Stimulated activated CD8-positive, alpha-beta memory T cell treated with anti-CD3 and anti-CD28 coated beads, Interleukin-4, amount 100 ng/mL, for 48 hours (primary cell): ENCODE measurements at places on chromosomes 5 and 9.

GRCh38 chr9:74443036-74443750 is 53.9 kb upstream of the RORB start:
- DNase-seq: no peak

- no peak for DNase-seq
Observed at GRCh38 chr5:177329883-177330282, 18.2 kb upstream of the MXD3 start.

GRCh38 chr5:159411115-159411514 is 80.8 kb upstream of the IL12B start:
- DNase-seq: no peak

DNA sequence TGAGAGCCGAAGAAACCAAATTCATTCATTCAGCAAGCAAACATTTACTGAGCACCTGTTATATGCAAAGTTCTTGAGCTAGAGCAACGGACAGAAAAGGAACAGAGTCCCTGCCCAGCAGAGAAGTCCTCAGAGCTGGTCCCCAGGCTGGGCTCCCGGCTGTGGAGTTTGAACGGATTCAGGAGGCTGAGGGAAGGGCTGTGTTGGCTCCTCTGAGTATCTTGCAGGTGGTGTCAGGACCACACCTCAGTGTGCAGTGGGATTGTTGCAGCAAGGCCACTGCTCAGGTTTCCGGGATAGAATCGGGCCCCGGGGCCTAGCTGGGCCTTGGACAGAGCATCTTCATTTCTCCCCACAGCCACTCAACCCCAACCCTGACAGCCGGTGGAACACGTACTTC is 5.1 kb downstream of the TBC1D13 start:
- no peak for DNase-seq

- DNase-seq: no peak
Observed at GRCh38 chr9:111952559-111952958, 55.9 kb downstream of the UGCG start.

DNA sequence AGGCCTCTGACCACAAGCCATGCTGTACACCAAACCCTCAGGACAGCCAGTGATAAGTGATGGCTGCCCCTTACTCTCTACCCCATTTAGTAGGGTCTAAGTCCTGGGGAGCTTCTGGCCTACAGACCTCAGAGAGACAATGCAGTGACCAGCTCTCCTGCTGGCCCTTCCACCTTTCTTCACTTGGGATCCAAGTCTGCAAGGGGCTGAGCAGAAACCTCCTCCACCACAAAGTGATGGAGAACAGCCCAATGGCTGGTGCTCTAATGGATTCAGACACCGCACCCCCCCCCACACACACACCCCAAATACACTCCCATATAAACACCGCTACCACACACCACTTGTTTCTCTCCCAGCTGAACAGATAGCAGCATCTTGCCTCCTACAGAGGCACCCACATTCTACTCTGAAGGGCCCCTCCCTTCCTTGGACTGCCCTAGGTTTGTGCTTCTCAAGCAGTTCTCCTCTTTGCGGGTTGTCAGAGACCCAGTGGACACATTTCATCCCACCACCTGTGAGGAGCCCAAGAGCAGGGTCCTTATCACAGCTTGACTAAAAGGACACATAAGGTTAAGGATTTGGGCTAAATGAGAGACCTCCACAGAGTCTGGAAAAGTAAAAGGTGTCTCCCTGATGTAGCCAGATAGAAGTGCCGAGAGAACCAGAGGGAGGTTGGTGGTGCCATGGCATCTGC is 1.3 kb upstream of the PDLIM4 start:
- DNase-seq: peak; percentile 18

DNA sequence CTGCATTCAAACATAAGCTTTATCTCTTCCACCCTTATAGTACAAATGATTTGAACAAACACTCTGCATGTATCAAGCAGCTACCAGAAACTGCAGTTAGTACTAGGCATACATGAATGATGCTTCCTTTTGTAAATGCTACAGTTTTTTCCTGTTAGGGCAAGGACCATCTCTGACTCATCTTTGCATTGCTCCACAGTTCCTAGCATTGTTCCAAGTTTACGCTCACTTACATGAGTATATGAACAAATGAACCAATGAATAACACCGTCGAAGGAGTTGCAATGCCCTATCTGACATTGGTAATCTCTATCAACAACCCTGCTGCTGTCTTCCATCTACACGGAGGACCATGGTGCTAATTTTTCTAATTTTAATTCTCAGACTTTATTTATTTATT is 2.1 kb upstream of the ALDH7A1 start:
- DNase-seq: no peak

GRCh38 chr5:9833871-9834270 is 203.7 kb upstream of the TAS2R1 start:
- DNase-seq: no peak

DNA sequence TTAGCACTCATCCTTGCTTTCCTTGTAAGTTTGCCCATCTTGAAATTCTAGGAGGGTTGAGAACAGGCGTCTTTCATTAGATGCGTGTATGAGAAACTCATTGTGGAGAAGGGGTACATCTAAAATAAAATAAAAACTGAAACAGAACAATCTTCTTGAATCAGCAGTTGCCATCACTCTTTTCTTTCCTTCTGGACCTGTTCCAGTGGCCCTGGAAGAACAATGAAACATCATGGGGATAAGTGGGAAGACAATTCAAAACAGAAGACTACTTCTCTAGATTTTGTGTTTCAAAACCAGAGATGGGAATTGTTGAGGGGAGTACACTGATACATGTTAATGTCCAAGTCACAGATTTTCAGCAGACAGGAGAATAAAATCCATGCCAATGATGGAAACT is 59.9 kb downstream of the SLC1A3 start:
- DNase-seq: no peak

DNA sequence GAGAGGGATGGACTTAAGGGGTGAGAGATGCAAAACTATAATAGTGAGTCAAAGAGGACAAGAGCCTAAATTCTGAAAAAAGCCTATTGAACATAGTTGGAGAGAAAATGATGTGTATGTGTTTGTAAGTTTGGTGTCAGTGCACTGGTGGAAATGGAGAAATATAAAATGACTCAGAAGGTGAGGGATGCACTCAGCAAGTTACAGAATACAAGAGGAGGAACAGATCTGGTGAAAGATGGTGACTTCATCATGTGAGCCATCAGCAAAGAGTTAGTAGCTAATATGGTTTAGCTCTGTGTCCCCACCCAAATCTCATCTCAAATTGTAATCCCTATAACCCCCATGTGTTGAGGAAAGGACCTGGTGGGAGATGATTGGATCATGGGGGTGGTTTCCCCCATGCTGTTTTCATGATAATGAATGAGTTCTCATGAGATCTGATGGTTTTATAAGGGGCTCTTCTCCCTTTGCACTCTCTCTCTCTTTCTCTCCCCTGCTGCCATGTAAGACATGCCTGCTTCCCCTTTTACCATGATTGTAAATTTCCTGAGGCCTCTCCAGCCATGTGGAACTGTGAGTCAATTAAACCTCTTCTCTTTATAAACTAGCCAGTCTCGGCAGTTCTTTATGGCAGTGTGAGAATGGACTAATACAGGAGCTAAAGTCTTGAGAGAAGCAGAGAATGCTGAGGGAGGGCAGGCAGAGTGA is 30.4 kb upstream of the FYB1 start:
- no peak for DNase-seq

- peak; percentile 27 for DNase-seq
Observed at GRCh38 chr5:58786711-58787303, 203.9 kb downstream of the RAB3C start.

GRCh38 chr9:4506490-4506889 is 16.2 kb downstream of the SLC1A1 start:
- DNase-seq: no peak

- DNase-seq: no peak
Observed at GRCh38 chr9:11064909-11065308, 452.1 kb upstream of the PTPRD start.

- DNase-seq: no peak
Observed at GRCh38 chr9:4550777-4551484, 60.7 kb downstream of the SLC1A1 start.

- DNase-seq: no peak
Observed at GRCh38 chr9:120402741-120403542, 177.0 kb downstream of the CDK5RAP2 start.

DNA sequence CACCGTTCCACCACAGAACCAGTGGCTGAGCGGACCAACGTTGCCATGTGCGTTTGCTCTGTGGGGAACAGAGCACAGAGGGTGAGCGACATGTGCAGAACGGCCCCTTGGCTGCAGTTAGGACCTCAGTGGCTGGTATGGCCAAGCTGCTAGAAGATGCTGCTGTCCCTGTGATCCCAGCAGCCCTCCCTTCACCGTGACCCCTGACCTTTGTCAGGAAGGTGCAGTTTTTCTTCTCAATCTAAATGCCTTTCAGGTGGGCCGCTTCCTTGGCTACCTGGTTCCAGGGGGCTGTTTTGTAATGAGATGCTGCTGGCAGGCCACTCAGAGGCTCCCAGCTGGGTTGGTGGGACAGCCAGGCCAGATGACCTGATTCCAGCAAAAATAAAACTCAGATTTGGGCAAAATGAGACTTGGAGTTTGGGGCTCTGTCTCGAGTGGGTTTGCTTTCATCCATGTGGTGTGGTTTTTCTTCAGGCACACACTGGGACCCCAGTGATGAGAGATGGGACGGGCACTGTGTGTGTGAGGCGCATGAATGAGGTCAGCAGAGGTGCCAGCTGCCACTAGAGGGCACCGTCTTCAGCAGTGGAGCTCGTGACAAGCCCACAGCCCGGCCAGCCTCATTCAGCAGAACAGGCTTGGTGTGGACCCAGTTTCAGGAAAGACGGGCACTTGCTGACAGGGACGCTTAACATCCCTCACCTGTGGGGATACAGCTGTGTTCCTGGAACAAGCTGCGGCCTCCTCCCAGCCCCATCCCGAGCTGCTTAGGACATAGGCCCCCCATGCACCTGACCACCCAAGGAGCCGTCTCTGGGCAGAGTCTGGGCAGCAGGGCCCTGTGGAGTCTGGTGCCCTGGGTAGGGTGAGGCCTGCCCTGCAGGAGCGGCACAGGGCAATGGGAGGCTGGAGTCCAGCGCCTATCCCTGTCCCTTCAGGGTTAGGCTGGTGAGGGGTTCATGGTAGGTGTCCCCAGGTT is 4.1 kb downstream of the MRPS2 start:
- DNase-seq: peak; percentile 74

DNA sequence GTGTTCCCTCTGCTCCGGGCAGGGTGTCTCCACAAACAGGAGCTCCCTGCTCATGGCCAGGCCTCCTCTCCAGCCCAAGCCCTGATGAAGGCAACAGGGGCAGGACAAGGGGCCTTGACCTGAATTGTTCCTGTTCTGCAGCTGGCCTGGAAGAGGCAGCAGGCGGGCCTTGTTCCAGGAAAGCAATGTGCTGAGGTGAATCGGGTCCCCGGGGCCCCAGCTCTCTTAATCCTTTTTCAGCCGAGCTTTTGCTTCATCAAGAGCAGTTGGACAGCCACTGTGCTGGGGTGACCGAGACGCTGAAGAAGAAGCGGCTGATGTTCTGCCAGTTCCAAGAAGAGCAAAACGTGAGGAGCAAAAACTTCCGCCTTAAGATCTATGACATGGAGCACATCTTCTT is 41.4 kb downstream of the CCDC180 start:
- DNase-seq: no peak

GRCh38 chr5:105684799-105685198 is 1985.9 kb downstream of the EFNA5 start:
- no peak for DNase-seq

DNA sequence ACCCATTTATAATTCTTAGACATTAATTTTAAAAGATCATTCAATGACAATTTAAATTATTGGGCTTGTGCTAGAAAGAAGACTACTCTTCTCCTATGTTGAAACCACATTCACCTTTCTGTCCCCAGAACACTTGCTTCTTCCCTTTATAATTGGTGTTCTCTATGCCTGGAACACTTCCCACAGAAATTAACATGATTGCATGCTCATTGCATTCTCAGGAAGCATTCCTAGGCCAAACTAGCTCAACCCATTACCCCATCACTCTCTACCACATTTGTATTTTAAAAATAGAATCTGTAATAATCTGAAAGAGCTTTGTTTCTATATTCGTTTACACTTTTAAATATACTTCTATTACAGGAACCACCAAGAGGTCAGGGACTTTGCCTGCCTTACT is 184.7 kb downstream of the MEF2C start:
- no peak for DNase-seq

DNA sequence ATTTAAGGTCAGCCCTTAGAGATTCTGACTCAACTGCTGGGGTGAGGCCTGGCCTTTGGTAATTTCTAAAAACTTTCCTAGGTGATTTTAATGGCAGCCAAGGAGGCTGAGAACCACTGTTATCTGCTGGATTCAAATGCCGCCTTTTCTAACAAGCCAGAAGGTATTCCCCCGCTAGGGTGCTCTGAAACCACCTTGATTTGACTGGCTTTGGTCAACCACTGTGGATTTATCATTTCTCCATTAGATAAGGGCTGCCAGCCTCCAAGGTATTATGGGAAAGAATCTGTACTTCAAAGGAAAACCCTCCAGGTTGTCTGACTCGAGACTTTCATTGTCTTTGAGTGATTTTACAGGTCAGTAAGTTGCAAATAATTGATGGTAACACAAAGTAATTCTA is 4.3 kb downstream of the ANXA6 start:
- DNase-seq: no peak

DNA sequence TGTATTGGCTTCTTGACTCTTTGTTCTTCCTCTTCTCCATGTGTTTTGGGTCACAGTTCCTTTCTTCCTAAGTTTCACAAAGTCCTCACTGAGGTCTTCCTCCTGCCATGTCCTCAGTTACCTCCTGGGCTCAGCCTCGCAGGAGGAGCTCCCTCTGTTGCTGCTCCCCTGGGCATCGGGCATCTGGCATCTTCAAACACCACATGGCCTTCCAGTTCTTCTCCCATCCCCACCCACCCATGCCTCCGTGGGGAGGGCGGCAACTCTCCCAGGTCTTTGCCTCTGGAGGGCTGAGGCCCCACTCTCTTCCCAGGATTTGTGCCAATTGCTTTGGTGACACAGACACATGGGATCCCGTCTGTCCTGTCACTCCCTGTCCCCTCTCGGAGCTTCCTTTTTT is 22.8 kb downstream of the MRPL36 start:
- no peak for DNase-seq

DNA sequence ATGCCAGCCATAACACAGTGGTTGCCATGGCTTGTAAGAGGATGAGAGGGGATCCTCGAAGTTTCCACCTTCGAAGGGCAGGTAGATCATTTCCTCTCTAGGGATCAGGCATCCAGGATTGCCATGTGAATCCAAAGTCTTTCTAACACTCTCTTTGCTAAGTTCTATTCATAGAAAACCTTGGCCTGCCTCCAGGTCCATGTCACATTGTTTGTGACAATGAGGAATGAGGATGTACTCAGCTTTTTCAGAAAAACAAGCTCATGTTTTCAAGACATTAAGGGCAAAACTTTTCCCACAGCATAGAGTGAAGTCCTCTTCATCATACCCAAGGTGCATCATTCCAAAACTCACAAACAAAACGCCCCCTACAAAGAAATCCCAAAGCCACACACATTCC is 19.6 kb downstream of the ESM1 start:
- no peak for DNase-seq

- DNase-seq: no peak
Observed at GRCh38 chr9:24897826-24898225, 352.1 kb upstream of the IZUMO3 start.

- DNase-seq: no peak
Observed at GRCh38 chr9:93843396-93843795, 111.8 kb downstream of the BARX1 start.

- DNase-seq: no peak
Observed at GRCh38 chr9:21854119-21854518, 51.7 kb downstream of the MTAP start.
